ENCODE measurements at places on chromosomes 7 and 10. TPM values are rescaled to one million over a fixed set of nuclear protein-coding genes. Genes with fewer than 3 reads are reported as not detected.

DNA sequence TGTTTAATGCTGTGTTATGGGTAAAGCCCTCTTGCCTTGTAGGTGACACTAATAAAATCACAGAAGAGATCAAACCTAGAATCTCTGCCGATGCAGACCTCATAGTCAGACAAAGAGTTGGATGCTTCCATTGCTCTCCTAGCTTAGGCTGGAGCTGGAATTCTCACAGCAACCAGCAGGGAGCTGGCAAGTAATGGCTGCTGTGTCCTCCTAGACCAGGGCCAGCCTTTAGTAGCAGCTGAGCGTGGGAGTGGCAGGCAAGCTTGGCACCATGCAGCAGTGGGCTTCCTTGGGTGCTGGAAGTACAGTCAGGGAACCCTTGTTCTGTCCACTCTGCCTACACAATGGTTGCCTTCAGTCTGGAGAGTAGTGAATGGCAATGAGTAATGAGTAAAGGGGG, 598.3 kb upstream of the GALNT17 start:
- H3K4me1 ChIP-seq, result no peaks in the 10 kb centered on the region
- no peaks in the 10 kb centered on the region for H3K36me3 ChIP-seq
- no peak overlapping the region for H3K27ac ChIP-seq
- no peaks in the 10 kb centered on the region for H3K27me3 ChIP-seq
- no peak for DNase-seq
- no peak overlapping the region for H3K4me3 ChIP-seq

GRCh38 chr10:60810437-60811182, 32.3 kb downstream of the CDK1 start:
- H3K36me3 ChIP-seq, result no peaks in the 10 kb centered on the region
- DNase-seq, result no peak
- H3K27me3 ChIP-seq, result no peaks in the 10 kb centered on the region
- no peak overlapping the region for H3K4me3 ChIP-seq

DNA sequence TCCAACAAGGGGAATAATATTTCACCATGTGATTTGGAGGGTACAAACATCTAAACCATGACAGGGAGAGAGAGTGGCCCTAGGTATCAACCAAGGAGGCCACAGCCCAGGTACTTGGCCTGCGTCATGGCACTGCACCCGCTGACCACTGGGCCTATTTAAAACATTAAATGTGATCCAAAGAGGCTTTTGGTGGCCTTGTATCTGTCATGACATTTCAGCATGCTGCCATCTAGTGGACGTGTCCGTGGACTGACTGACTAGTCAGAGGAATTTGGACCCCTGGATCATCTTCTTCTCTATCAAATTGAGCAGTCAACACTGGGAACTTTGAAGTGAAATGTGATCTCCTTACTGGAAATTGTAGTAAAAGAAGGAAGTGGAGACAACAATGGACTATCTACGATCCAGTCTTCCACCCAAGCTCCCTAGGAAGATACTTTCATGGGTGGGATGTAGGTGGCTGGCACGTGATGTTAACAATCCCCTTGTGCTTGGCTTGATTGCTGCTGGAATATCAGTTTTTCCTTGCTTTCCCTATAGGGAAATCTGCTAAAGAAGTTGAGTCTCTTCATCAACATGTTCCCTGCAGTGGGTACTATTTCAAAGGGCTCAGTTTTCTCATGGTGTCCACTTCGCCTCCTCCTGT, 24.6 kb upstream of the ITGA8 start:
- no peaks in the 10 kb centered on the region for H3K27me3 ChIP-seq
- no peak overlapping the region for H3K27ac ChIP-seq
- H3K4me1 ChIP-seq, result no peaks in the 10 kb centered on the region
- no peak overlapping the region for H3K4me3 ChIP-seq
- no peaks in the 10 kb centered on the region for H3K36me3 ChIP-seq
- DNase-seq, result peak; percentile 67

SPAM1 gene
- total RNA-seq, result not detected

PRSS1 gene
- total RNA-seq, result not detected

DNA sequence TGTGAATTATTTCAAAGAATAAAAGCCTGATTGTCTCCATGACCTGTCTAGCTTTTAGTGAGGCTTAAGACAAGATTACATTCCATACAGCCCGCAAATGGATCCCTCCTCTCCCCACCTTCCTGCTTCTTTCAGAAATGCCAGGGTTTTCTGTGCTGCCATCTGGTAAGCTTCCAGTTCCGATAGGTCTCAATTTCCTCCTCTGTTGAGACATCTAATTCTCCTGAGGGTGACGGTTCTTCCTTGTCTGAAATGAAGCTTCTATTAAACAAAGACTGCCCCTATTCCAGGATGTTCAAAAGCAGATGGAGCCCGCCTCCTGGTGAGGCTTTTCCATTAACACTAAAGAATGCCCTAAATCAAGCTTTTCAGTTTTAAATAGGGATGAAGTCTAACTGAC, 295.6 kb downstream of the PTPRN2 start:
- no peaks in the 10 kb centered on the region for H3K27me3 ChIP-seq
- peaks cover 27% of the 10 kb centered on the region for H3K36me3 ChIP-seq
- DNase-seq, result peak; percentile 15

GRCh38 chr10:89940076-89940475, 238.7 kb downstream of the KIF20B start:
- DNase-seq, result no peak
- H3K4me3 ChIP-seq, result no peak overlapping the region
- H3K36me3 ChIP-seq, result peaks cover 4% of the 10 kb centered on the region
- no peak overlapping the region for H3K27ac ChIP-seq
- no peaks in the 10 kb centered on the region for H3K4me1 ChIP-seq
- H3K27me3 ChIP-seq, result no peaks in the 10 kb centered on the region

All from H9 (cell line).